ENCODE measurements at places on chromosomes 1 and 21. TPM values are rescaled to one million over a fixed set of nuclear protein-coding genes. Genes with fewer than 3 reads are reported as not detected.
A peak's percentile ranks its signal among the peaks of the same experiment; 100 is the strongest.

DNA sequence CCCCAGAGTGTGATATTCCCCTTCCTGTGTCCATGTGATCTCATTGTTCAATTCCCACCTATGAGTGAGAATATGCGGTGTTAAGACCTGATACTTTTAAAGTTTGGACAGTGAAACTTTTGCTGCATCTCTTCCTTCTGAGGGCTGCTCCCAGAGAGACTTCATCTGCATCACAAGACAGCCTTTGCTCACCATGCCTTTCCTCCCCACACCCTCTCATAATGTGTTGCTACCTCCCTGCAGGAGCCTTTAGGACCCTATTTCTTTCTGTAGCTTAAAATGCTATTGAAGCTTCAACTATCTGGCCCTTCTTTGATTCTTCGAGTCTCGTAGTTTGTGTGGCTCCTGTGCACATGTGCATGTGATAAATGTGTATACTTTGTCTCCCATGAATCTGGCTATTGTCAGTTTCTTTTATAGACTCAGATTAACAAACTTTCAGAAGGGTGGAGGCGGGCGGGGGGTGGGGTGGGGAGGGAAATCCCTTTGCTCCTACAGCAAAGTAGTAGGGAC, 23.7 kb downstream of the LEPR start:
- peak; percentile 59 for DNase-seq

DNA sequence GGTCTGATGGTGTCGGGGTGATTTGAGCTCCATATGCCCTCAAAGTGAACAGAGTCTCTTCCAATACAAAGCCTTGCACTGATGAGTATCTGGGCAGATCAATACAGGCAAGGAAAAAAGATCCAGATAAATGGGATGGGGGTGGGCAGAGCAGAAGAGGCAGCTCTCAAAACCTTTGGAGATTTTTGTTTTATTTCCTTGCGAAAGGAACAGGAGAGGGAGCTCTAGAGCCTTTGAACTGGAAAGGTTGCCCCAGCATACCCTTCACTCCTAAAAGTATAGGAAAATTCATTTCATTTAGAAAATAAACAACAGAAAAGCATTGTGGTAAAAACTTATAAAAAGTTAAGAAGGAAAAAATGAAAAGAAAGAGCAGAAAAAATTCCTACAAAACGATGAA, 31.4 kb upstream of the OLIG2 start:
- no peak for DNase-seq

DNA sequence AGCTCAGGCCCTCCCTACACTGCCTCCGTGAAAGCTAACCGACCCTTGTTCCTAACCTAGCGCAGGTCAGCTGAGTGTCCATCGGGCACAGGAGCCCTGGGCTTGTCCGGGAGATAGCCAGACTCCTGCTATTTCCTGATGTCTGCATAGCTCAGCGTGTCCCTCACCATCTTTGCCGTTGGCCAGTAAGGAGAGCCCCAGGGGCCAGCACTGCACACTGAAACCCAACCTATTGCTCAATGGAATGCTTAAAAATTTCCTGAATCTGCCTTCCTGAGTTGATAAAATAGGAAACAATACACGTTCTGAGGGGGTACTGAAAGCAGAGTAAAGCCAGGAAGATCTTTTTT, 2.2 kb downstream of the RUNX1 start:
- DNase-seq, result peak; percentile 47

- DNase-seq, result no peak
Measured at GRCh38 chr1:47837056-47837830, 159.9 kb downstream of the TRABD2B start.

- DNase-seq, result no peak
Measured at GRCh38 chr1:7632176-7632575, 138.9 kb upstream of the VAMP3 start.

DNA sequence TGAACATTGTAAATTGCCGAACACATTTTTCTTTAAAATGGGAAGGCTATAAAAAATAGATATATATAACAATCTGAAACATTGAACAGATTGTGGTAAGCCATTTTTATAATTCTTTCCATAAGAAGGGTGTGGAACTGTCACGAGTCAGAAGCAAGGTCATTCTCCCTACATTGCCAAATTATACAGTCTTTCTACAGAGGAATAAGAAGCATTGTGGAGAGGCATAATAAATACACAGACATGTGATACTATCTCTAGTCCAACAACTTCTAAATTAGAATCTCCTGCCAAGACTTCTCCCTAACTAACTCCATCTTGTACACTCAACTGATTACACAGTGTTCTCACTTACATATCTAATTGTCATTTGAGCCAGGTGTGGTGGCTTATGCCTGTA, 227.9 kb downstream of the CENPF start:
- no peak for DNase-seq

DNA sequence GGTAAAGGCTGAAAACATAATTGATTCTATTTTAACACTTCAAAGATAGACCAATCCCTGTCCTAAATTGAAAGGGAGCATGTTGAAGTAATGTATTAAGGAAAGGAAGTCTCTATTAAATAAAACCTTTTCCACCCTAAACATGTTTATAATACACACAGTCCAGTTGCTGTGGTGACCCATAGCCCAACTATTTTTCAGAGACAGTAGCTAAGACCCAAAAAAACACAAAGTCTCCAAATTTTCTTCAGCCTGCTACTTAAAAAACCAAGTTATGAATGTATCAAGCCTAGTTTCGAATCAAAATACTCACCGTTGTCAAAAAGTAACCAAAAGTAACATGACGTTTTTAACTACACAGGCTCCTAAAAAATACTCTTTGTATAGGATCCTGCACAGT, 1.6 kb downstream of the ELK4 start:
- no peak for DNase-seq

GRCh38 chr1:247350587-247350986, 18.9 kb upstream of the ZNF496 start:
- DNase-seq, result no peak

DNA sequence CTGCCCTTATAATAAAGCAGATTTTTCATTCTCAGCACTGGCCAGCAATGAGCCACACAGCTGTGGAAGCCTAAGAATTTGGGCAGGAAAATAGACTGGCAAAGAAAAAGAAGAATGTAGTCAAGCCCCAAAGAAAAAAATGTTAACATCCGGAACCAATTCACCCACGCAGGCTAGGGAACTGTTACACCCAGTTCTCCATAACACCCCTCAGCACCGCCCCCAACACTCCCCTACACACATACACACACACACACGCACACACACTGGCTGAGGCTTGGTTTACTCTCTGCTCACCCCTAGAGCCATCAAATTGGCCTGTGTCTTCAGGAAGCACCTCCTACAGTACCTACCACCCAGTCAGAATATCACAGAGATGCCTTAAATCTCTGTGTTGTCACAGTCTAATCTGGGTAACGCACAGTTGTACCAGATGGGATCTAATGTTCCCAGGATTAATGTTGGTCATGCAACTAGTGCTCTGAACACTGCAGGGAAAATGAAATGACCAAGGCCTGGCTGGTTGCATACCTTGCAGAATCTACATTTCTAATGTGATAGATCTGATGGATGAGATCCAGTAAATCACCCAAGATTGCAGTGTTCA, 14.5 kb downstream of the TBX15 start:
- DNase-seq, result no peak

- DNase-seq, result no peak
Measured at GRCh38 chr1:172556461-172556860, 23.5 kb downstream of the SUCO start.

- no peak for DNase-seq
Measured at GRCh38 chr1:178096421-178096820, 2.5 kb downstream of the RASAL2 start.

- DNase-seq, result peak; percentile 76
Measured at GRCh38 chr1:1441002-1441888, 5.8 kb downstream of the VWA1 start.

GRCh38 chr1:174052621-174053020, 30.5 kb upstream of the RC3H1 start:
- no peak for DNase-seq

GRCh38 chr1:223249854-223250631, 107.0 kb upstream of the TLR5 start:
- no peak for DNase-seq

DNA sequence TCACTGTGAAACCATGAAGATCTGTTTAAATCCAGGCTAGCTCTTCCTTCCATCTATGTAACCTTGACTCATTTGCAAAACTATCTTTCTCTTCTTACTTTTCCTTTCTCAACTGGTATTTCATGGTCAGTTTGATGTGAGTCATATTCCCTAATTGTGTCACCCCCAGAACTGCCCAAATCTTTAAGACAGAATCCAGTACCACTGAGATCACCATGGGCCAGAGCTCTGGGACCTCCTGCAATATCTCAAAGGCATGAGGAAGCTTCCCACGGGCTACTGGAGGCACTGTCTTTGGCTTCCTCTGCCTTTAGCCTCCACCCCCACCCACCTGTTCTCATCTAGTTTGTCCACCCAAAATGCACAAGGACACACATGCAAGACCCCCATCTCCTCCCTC, 274.4 kb upstream of the FMN2 start:
- DNase-seq, result no peak

DNA sequence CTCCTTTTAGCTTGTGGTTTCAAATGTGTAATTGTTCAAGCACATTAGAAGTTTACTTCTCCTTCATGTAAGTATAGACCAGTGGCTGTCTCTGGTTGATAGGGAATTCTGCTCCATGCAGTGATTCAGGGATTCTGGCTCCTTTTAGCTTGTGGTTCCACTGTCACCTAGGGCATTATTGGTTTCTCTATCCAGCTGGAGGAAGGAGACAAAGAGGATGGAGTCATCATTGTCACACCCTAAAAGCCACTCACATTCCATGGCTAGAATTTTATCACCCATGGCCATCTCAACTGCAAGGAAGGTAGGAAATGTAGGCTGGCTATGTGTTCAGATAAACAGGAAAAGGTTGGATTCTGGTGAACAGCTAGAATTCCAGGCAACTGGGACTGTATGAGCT, 131.2 kb downstream of the URB2 start:
- no peak for DNase-seq

DNA sequence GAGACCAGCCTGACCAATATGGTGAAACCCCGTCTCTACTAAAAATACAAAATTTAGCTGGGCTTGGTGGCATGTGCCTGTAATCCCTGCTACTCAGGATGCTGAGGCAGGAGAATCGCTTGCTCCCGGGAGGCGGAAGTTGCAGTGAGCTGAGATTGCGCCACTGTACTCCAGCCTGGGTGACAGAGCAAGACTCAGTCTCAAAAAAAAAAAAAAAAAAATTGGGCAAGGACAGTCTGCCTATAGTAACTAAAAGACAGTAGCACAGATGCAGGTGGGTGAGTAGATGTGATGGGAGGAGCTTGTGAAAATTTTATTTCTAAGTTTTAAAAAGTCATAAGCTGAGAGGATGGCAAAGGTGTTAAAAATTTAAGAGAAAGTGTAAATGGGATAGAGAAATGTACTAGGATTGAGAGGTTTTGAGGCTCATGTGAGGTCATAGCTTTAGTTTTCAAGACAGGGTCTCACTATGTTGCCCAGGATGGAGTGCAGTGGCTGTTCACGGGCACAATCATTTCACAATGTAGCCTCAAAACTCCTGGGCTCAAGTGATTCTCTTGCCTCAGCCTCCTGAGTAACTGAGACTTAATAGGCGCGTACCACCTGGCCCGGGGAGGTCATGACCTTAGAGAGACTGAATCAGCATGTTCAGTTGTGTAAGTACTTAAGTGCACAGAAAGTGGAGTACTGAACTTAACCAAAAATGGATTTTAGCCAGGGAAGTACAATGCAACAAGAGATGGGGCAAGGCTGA, 33.7 kb downstream of the PTP4A2 start:
- DNase-seq, result no peak

- no peak for DNase-seq
Measured at GRCh38 chr1:3656450-3657095, 4.3 kb downstream of the TP73 start.

GRCh38 chr1:207876131-207876530, 34.8 kb downstream of the CD34 start:
- DNase-seq, result peak; percentile 70

DNA sequence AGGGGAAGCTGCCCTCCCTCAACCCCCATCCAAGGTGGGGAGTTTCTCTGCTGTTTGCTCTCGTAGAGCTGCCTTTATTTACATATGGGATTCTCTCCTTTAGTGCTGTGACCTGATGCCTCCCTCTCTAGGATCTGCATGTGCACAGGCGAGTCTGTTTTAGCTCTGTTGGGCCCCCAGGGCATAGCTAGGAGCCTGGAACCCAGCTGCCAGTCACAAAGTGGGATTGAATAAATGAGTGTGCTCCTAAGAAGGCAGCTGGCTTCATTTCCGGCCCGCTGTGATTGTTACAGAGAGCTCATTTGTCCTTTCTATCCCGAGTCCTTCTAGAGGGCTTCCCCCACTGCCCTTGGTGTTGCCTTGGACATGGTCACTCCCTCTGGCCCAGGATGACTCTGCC, 176.6 kb downstream of the GRIK3 start:
- no peak for DNase-seq

GRCh38 chr1:55876276-55877060, 661.3 kb upstream of the USP24 start:
- DNase-seq, result no peak

DNA sequence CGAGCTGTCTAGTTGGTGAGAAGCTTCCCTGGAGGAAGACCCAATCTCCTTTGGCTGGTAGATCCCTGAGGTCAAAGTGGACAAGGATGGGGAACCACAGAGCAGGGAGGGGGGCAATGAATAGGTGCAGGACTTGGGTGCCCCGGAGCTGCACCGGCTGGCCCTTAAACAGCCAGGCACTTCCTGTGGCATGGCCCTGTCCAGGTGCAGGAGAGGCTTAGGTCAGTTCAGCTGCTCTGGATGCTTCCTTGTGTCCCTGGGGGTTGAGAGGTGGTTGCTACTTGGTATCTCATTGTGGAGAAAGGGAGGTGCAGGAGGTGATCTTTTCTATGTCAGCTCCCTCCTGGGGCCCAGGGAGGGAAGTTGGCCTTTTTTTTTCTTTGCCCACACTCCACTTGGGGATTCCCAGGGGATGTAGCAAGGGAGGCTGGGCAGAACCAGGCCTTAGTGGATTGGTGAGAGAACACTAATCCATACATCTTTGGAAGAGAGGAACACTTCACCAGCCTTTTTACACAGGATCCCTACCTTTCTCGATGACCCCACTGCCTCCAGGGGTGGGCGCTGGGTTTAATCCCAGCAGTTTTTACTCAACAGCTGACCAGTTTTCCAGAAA, 1.2 kb upstream of the ST3GAL3 start:
- peak; percentile 55 for DNase-seq

DMRTA2 gene
- total RNA-seq, result 2.4 TPM

HTR6 gene
- not detected for total RNA-seq

PLEKHG5 gene
- total RNA-seq, result 32.6 TPM

IER5 gene
- total RNA-seq, result 21.2 TPM

PLA2G2E gene
- total RNA-seq, result not detected

ATP1B1 gene
- 56.3 TPM for total RNA-seq

PLXNA2 gene
- total RNA-seq, result 86.1 TPM

C1orf141 gene
- total RNA-seq, result not detected

OPRD1 gene
- total RNA-seq, result 0.56 TPM

C1orf226 gene
- total RNA-seq, result 5.1 TPM

Data from endodermal cell (in vitro differentiated cells).